ENCODE measurements at places on chromosomes 1 and 21. TPM values are rescaled to one million over a fixed set of nuclear protein-coding genes. Genes with fewer than 3 reads are reported as not detected.

MAN1C1 gene
- total RNA-seq: 60.4 TPM

- H3K27ac ChIP-seq: no peak overlapping the region
- DNase-seq: no peak
- H3K27me3 ChIP-seq: no peaks in the 10 kb centered on the region
- H3K36me3 ChIP-seq: no peaks in the 10 kb centered on the region
Observed at GRCh38 chr1:113223546-113223945, 150.5 kb downstream of the LRIG2 start.

GRCh38 chr1:210407207-210407886, 78.6 kb downstream of the HHAT start:
- no peak overlapping the region for H3K4me3 ChIP-seq
- H3K27me3 ChIP-seq: no peaks in the 10 kb centered on the region
- no peaks in the 10 kb centered on the region for H3K4me1 ChIP-seq
- DNase-seq: peak; percentile 67

DNA sequence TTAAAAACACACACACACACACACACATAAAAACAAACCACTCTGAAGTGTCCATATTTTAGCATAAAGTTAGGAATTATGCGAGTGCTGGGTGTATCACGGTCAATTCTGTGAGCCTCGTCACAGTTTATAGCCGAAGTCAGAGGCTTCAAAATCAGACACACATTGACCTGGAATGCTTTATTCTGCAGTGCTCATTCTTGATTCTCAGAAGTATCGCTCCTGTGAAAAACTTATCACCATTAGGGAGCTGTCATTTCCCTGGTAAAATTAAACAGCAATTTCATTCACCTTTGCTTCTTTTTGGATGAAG, 8.7 kb upstream of the IRF2BP2 start:
- peaks cover 49% of the 10 kb centered on the region for H3K4me1 ChIP-seq
- no peak overlapping the region for H3K4me3 ChIP-seq
- no peaks in the 10 kb centered on the region for H3K27me3 ChIP-seq

DNA sequence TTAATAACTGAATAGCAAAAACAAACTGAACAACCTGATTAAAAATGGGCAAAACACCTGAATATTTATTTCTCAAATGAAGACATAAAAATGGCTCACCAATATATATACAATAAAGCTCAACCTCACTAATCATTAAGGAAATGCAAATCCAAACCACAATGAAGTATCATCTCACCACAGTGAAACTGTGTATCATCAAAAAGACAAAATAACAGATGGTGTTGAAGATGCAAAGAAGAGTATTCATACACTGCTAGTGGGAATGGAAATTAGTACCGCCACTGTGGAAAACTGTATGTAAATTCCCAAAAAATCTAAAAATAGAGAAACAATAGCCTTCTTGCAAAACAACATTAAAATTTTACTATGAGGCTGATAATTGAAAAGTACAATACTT, 1660.1 kb upstream of the B3GALT2 start:
- no peak overlapping the region for H3K4me3 ChIP-seq
- no peaks in the 10 kb centered on the region for H3K36me3 ChIP-seq
- no peak overlapping the region for H3K27ac ChIP-seq
- H3K27me3 ChIP-seq: no peaks in the 10 kb centered on the region
- no peaks in the 10 kb centered on the region for H3K4me1 ChIP-seq
- no peak for DNase-seq

All from thyroid gland (tissue), 4 donors.